ENCODE measurements at places on chromosomes 5 and 9.

GRCh38 chr9:127015921-127016512 lies 101.4 kb downstream of the RALGPS1 start:
- no peak for DNase-seq

GRCh38 chr5:160537116-160537515 lies 115.5 kb downstream of the PTTG1 start:
- no peak for DNase-seq

GRCh38 chr5:96157077-96157780 lies 195.6 kb upstream of the ELL2 start:
- DNase-seq: no peak

DNA sequence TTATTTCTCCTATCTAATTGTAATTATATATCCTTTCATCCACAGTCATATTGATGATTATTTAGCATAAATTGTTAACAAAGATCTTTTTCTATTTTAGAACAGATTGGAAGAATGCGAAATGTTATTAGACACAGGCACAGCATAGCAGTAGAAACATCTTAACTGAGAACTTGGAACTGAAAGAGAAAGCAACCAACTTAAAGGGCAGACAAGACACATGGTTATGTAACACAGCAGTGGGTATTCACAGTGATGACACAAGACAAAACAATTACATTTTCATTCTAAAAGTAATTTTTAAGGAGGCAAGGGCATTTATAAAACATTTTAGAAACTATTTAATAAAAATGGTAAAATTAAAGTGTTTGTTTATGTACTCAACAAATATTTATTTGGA lies 57.7 kb upstream of the MEF2C start:
- no peak for DNase-seq

GRCh38 chr5:120152472-120152871 lies 311.6 kb upstream of the PRR16 start:
- DNase-seq: no peak

DNA sequence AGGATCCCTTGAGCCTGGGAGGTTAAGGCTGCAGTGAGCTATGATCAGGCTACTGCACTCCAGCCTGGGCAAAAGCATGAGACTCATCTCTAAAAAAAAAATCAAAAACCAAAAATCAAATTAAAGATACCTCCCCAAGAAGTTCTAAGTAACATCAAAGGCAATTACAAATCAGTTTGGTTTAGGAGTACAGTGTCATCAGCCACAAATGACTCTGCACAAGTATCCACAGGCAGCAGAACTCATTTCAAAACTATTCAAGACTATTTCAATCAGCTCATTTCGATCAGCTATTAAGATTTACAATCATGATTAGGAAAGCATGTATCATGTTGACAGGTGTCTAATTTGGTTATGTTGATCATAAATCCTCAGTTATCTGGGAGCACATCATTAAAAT lies 19.1 kb downstream of the TRMO start:
- no peak for DNase-seq

Data from KG1 (cell line).